Gastroesophageal sphincter (tissue), 4 donors: ENCODE measurements at places on chromosomes 7 and 10. TPM values are rescaled to one million over a fixed set of nuclear protein-coding genes. Genes with fewer than 3 reads are reported as not detected.
A peak's percentile ranks its signal among the peaks of the same experiment; 100 is the strongest.

GRCh38 chr7:36037121-36037662, 115.9 kb upstream of the EEPD1 start:
- no peak overlapping the region for H3K4me3 ChIP-seq
- H3K27ac ChIP-seq: peak overlapping the region; percentile 66
- no peaks in the 10 kb centered on the region for H3K36me3 ChIP-seq
- peaks cover 41% of the 10 kb centered on the region for H3K4me1 ChIP-seq

The WDR86 gene
- total RNA-seq: 2.6 TPM

The CDNF gene
- total RNA-seq: 6.7 TPM

- H3K27ac ChIP-seq: no peak overlapping the region
- no peak for ATAC-seq
- H3K4me3 ChIP-seq: no peak overlapping the region
- H3K4me1 ChIP-seq: no peaks in the 10 kb centered on the region
- no peaks in the 10 kb centered on the region for H3K27me3 ChIP-seq
Measured at GRCh38 chr10:71743866-71744265, 24.3 kb upstream of the C10orf105 start.

- no peaks in the 10 kb centered on the region for H3K36me3 ChIP-seq
- no peaks in the 10 kb centered on the region for H3K4me1 ChIP-seq
- no peak overlapping the region for H3K4me3 ChIP-seq
- no peaks in the 10 kb centered on the region for H3K27me3 ChIP-seq
- H3K27ac ChIP-seq: no peak overlapping the region
Measured at GRCh38 chr7:40717242-40717641, 582.4 kb downstream of the SUGCT start.

DNA sequence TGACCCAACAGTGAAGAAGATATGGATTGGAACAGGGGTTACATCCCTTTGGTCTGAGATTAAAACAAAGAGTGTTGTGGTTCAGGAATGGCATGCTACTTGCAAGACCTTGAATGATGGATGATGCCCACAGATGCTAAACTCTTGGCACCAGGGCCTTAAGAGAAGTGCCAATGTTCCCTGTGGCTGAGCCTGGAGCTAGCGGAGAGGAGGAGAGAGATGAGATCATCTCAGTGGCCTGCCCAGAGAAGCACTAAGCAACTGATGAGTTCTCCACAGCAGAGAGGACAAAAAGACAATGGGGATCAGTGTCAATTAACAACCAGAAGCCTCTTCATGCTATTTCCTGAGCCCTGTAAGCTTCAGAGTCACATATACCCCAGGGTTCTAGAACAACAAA, 97.8 kb downstream of the ELAPOR2 start:
- no peaks in the 10 kb centered on the region for H3K36me3 ChIP-seq
- ATAC-seq: no peak
- H3K27me3 ChIP-seq: no peaks in the 10 kb centered on the region

GRCh38 chr10:31123946-31124345, 92.3 kb upstream of the ZNF438 start:
- no peaks in the 10 kb centered on the region for H3K36me3 ChIP-seq
- H3K4me1 ChIP-seq: no peaks in the 10 kb centered on the region
- no peaks in the 10 kb centered on the region for H3K27me3 ChIP-seq
- ATAC-seq: no peak
- H3K27ac ChIP-seq: no peak overlapping the region

- H3K27me3 ChIP-seq: no peaks in the 10 kb centered on the region
- H3K4me1 ChIP-seq: peaks cover 42% of the 10 kb centered on the region
- H3K27ac ChIP-seq: peak overlapping the region; percentile 79
- no peak overlapping the region for H3K4me3 ChIP-seq
- ATAC-seq: no peak
- no peaks in the 10 kb centered on the region for H3K36me3 ChIP-seq
Measured at GRCh38 chr10:74290708-74291107, 139.7 kb downstream of the ADK start.

DNA sequence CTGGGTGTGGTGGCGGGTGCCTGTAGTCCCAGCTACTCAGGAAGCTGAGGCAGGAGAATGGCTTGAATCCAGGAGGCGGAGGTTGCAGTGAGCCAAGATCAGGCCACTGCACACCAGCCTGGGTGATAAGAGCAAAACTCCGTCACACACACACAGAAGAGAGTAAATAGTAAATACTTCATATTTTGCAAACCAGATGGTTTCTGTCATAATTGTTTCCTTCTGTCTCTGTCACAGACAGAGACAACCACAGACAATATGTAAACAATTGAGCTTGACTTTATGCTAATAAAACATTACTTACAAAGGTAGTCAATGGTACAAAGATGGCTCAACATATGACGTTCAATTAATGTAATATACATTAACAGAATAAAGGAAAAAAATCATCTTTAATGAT, 83.7 kb downstream of the JMJD1C start:
- H3K4me1 ChIP-seq: no peaks in the 10 kb centered on the region
- H3K36me3 ChIP-seq: no peaks in the 10 kb centered on the region
- ATAC-seq: no peak
- H3K27ac ChIP-seq: no peak overlapping the region

- no peaks in the 10 kb centered on the region for H3K4me1 ChIP-seq
- no peak overlapping the region for H3K27ac ChIP-seq
- no peak overlapping the region for H3K4me3 ChIP-seq
- no peak for ATAC-seq
Measured at GRCh38 chr7:79513261-79513660, 59.8 kb upstream of the MAGI2 start.

The PRPS1L1 gene
- total RNA-seq: not detected

The SPDYE1 gene
- total RNA-seq: not detected

DNA sequence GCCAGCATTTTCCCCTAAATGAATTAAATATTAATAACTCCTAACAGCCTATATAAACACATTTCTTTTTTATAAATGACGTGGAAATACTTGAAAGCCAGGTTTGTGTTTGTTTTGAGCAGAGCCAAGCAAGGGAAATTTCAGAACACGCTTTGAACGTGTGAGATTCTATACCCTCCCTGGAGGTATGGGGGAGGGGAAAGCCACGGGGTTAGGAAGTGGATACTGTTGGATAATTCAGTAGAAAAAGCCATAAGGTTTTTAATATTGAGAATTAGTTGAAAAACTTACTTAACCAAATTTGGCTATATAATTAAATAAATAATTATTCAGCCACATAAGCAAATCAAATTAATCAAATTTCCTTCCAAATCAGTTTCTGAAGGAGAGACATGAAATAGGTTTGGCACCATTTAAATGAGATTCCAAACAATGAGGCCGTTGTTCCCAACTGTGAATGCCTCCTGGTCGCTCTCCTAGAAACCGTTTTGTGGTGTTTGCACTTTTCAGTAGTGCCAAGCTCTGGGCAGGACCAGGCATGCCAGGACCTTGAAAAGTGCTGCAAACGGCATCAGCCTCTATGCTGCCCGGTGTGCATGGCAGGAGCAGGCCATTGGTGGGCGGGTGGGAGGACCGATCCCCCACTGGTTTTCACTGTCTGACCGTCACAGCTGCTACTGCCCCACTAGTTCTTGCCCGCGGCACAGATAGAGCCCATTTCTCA, 88.1 kb downstream of the SEPTIN14 start:
- ATAC-seq: no peak
- H3K27ac ChIP-seq: no peak overlapping the region
- H3K36me3 ChIP-seq: no peaks in the 10 kb centered on the region

DNA sequence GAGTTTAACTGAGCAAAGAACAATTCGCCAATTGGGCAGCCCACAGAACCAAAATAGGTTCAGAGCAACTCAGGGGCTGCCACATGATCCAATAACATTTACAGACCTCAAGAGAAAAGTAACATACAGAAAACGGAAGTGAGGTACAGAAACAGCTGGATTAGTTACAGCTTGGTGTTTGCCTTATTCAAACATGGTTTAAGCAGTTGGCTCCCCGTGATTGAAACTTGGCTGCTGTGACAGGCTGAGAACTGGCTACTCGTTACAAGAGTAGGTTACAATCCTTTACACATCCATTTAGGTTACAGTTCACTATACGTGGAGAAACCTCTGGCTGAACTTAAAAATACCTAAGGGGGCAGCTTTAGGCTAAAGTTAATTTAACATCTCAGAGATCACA, 673.1 kb upstream of the PHF14 start:
- no peaks in the 10 kb centered on the region for H3K4me1 ChIP-seq
- H3K27ac ChIP-seq: no peak overlapping the region
- no peaks in the 10 kb centered on the region for H3K36me3 ChIP-seq
- no peak overlapping the region for H3K4me3 ChIP-seq
- ATAC-seq: no peak

The C10orf67 gene
- total RNA-seq: not detected

DNA sequence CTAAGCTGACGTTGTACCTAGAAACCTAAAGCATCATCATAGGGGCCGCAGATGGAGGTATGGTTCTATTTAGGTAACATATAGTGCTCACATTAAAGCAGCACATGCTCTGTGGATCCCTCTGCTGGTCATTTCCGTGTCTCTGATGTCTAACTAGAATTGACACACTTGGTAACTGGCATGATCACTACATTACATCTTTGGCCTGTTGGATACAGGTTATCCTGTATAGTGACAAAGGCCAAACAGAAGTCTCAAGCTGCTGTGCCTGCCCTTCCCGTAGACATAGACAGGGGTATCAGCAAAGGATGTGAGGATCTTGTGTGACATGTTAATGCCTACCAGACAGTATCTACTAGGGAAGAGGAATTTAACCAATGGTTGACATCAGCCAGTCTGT, 51.2 kb downstream of the KIF5B start:
- H3K4me1 ChIP-seq: no peaks in the 10 kb centered on the region
- no peak overlapping the region for H3K27ac ChIP-seq
- H3K36me3 ChIP-seq: no peaks in the 10 kb centered on the region
- no peak overlapping the region for H3K4me3 ChIP-seq
- H3K27me3 ChIP-seq: no peaks in the 10 kb centered on the region
- ATAC-seq: no peak

GRCh38 chr7:20651960-20652544, 36.6 kb downstream of the ABCB5 start:
- H3K4me1 ChIP-seq: no peaks in the 10 kb centered on the region
- peaks cover 8% of the 10 kb centered on the region for H3K27me3 ChIP-seq
- no peak overlapping the region for H3K27ac ChIP-seq
- H3K36me3 ChIP-seq: no peaks in the 10 kb centered on the region
- H3K4me3 ChIP-seq: no peak overlapping the region

- H3K27me3 ChIP-seq: no peaks in the 10 kb centered on the region
- H3K36me3 ChIP-seq: peaks cover 100% of the 10 kb centered on the region
- no peaks in the 10 kb centered on the region for H3K4me1 ChIP-seq
- H3K27ac ChIP-seq: no peak overlapping the region
- ATAC-seq: no peak
Measured at GRCh38 chr10:49471532-49471931, 67.4 kb downstream of the ERCC6 start.

The ZMIZ1 gene
- total RNA-seq: 66.0 TPM

The STEAP1 gene
- total RNA-seq: 12.7 TPM

DNA sequence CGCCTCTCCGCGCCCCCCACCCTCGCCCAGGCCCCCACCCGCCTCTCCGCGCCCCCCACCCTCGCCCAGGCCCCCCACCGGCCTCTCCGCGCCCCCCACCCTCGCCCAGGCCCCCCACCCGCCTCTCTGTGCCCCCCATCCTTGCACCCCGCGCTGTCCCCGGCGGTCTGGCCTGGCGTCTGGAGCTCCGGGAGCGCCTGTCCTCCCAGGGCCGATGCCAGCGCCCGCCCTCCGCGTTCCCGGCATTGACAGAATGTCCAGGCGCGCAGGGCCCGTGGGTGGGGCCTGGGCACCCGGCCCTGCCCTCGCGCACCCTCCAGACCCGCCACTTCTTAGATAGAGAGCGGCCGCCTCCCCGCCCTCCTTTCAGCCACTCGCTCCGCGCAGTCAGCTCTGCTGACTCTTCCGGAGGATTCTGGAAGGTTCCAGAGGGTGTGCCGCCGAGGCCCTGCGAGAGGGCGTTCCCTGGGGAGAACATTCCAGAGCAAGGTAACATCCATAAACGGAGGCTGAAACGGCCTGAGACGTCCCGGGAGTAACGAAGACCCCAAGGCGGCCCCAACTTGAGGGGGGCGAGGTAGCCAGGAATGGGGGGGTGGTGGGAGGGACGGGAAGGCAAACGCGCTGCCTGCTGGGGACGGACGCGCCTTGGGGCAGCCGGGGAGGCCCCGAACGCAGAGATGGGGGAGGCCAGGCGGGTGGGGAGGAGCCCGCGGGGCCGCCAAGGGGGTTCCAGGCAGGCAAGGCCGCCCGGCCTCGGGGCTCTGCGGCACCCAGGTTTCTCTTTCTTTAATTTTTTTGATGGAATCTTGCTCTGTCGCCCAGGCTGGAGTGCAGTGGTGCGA, 117.8 kb downstream of the DYNC2I1 start:
- H3K4me3 ChIP-seq: no peak overlapping the region
- no peaks in the 10 kb centered on the region for H3K27me3 ChIP-seq
- H3K36me3 ChIP-seq: no peaks in the 10 kb centered on the region
- H3K4me1 ChIP-seq: peaks cover 20% of the 10 kb centered on the region
- ATAC-seq: no peak

- peak overlapping the region; percentile 75 for H3K27ac ChIP-seq
- peaks cover 54% of the 10 kb centered on the region for H3K27me3 ChIP-seq
- H3K36me3 ChIP-seq: no peaks in the 10 kb centered on the region
- peak; percentile 32 for ATAC-seq
Measured at GRCh38 chr7:29194206-29194593, 375 bp upstream of the CHN2 start.

DNA sequence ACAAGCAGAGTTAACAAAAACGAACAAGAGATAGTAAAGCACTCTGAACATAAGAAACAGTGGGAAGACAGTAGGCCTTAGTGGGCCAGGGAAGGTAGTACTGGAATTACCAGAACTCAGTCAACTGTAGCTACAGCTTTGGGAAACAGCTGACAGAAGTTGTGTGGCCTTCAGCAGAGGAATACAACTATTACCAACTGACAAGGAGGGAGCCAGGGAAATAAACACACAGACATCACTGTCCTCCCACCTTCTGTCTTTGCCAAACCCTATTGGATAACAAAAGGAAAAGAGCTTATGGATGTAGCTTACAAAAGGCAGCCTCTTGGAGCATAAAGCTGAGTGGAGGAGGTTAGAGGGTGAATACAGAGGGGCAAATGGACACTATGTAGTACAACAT, 15.4 kb downstream of the MICU1 start:
- no peak overlapping the region for H3K4me3 ChIP-seq
- no peaks in the 10 kb centered on the region for H3K36me3 ChIP-seq
- no peak overlapping the region for H3K27ac ChIP-seq
- peaks cover 18% of the 10 kb centered on the region for H3K4me1 ChIP-seq
- no peak for ATAC-seq

The C1GALT1 gene
- total RNA-seq: 34.6 TPM

DNA sequence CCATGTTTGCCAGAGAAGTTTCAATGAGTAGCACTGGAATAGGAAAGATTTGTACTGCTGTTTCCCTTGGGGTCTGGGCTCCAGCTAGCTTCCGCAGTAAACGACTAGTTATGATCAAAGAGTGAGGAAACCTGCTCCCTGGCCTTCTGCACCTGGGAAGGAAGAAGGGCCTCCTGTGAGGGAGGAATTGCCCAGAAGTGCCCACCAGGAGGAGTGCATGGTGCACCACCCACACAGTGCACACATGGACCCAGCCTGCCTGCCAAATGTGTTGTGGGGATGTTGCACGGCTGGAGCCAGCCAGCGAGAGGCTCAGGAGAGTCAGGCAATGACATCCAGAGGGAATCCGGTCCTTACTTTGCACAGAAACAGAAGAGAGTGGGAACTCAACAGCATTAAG, 27.0 kb upstream of the FAM107B start:
- no peak overlapping the region for H3K27ac ChIP-seq
- H3K27me3 ChIP-seq: no peaks in the 10 kb centered on the region
- no peaks in the 10 kb centered on the region for H3K4me1 ChIP-seq
- no peaks in the 10 kb centered on the region for H3K36me3 ChIP-seq
